Gastroesophageal sphincter (tissue), 4 donors: ENCODE measurements at places on chromosomes 11 and 22.

- no peak for ATAC-seq
These were observed 3.7 kb downstream of the ILK start for GRCh38 chr11:6607190-6607795.

- ATAC-seq = no peak
These were observed 28.4 kb downstream of the PC start for GRCh38 chr11:66929753-66930152.

DNA sequence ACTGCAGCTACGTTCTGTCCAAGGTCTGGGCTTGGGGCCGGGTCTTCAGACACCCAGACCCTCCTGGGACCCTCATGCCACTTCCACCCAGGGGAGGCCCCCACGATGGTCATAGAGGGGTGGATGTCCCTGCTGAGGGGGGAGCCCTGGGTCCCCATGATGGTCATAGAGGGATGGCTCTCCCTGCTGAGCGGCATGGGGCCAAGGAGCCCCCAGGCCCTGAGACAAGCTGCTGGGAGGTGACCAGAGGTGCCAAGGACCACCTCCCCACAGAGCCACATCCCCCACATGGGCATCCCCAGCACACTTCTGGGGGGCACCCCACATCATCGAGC is 7.2 kb downstream of the MUC5B start:
- ATAC-seq = no peak

DNA sequence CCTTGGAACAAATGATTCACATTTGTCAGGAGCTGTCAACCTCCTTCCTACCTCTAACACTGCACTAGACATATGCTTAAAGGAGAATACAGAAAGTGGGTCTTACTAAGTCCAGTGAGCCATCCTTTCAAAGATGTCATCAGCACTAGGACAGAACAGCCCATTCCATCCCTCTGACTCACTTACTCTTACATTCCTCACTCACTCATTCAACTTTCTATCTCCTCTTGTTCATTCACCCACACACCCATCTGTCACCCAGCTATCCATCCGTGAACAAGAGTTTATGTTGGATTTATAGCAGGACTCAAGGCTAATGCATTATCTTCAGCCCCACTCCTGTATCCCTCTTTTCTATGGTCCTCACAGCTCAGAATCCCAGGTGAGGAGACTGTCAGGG is 9.1 kb downstream of the INSC start:
- no peak for ATAC-seq

DNA sequence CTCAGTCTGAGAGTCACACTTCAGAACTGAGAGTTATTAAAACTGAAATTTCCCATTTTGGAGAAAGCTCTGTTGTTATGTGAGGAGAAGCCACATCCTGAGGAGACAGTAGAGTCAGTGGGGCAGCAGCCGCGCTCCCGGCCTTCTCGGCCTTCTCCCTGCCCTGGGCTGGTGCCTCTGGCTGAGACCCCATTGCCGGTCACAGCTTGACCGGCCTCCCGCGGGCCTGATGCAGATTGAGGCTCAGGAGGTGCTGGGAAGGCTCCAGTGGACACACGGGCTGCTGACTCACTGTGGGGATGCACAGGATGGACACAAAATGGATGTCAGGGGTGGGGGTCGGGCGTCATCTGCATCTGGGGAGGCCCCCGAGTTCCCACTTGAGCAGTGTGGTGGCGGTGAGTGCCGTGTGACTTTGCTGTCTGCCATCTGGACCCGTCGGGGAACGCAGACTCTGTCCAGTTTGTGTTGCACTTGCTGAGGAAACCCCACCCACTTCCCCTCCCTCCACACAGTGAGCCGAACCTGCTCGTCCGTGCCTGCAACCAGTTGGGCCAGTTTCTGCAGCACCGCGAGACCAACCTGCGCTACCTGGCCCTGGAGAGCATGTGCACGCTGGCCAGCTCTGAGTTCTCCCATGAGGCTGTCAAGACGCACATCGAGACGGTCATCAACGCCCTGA is 50.1 kb downstream of the MUC6 start:
- ATAC-seq = no peak

DNA sequence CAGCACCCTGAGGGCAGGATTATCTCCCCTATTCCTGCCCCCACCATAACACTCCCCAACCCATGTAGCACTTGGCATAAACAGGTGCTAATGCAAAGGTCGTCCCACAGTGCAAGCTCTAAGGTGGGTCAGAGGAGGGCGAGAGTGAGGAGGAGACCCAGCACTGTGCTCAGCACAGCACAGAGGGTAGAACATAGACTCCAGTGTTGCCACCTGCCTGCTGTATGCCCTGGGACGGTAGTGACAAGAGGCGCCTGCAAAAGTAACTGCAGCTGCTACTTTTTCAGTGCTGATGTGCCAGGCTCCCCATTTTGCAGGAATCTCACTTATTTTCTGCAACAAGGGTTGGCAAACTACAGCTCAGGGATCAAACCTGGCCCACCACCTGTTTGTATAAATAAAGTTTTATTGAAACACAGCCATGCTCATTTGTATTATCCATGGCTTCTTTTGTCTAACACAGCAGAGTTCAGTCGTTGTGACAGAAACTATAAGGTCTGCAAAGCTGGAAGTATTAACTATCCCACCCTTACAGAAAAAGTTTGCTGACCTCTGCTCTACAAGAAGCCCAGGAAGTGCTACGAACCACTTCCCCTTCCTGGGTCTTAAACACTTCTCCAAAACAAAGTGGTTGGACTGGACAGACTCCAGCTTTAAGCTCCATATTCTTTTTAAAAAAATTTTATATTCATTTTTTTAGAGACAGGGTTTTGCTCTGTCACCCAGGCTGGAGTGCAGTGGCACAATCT is 16.9 kb upstream of the CDC42BPG start:
- no peak for ATAC-seq

GRCh38 chr22:43861529-43861928 is 784 bp downstream of the SULT4A1 start:
- no peak for ATAC-seq

GRCh38 chr11:3834664-3835461 is 5.9 kb downstream of the RHOG start:
- no peak for ATAC-seq

DNA sequence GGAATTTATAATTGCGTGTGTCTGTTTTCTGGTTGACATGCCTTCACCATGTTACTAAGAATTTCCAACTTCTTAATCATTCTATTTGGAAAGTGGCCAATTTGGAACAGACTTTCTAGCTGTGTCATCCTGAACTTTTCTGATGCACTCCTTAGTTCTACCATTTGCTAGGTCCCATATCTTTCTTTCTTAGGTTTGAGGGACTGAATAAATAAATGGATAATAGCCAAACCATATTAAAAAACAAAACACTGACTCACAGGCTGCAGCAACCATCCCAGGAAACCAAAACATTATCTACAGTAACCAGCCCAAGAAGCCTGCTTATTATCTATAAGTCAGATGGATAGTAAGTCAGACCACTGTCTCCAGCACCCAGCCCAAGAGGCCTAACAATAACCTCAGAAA is 57.5 kb upstream of the PLET1 start:
- ATAC-seq = peak; percentile 70

DNA sequence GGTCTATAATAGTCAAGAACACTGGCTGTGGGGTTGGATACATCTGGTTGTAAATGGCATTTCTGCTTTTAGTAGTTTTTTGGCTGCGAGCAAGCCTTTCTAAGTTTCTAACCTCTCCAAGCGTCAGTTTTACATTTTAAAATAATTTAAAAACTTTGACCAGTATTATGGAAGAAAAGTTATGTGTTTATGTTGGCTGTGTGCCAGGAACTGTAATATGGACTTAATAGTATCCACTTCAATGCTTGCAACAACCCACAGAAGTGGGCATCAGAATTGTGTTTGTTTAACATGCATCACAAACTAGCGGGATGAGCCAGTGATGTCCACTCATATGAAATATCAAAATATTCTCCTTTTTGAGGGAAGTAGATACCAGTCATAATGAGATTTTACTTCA is 844.2 kb downstream of the JRKL start:
- ATAC-seq = no peak

GRCh38 chr22:35894937-35895708 is 133.5 kb downstream of the RBFOX2 start:
- peak; percentile 91 for ATAC-seq

- no peak for ATAC-seq
These were observed 44.4 kb downstream of the NAT10 start for GRCh38 chr11:34149786-34150185.

- no peak for ATAC-seq
These were observed 48.4 kb upstream of the TSKU start for GRCh38 chr11:76734456-76735420.

DNA sequence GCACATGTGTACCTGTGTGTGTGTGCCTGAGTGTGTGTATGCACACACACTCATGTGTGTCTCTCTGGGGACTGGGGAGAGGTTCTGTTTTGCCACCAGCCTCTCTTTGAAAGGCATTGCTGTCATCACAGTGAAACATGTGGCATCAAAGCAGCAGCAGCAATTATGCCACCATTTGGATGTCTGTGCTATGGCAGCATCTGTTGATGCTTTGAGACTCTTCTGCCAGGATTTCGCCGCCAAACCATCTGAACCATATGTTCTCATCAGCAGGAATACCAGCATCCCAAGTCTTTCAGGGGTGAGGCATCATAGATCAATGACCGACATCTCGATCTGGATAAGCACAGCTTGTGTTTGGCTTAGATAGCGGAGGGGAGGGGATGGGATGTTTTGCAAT is 168.6 kb downstream of the FAT3 start:
- no peak for ATAC-seq

GRCh38 chr11:21650961-21651360 is 541.9 kb upstream of the ANO5 start:
- ATAC-seq = no peak

DNA sequence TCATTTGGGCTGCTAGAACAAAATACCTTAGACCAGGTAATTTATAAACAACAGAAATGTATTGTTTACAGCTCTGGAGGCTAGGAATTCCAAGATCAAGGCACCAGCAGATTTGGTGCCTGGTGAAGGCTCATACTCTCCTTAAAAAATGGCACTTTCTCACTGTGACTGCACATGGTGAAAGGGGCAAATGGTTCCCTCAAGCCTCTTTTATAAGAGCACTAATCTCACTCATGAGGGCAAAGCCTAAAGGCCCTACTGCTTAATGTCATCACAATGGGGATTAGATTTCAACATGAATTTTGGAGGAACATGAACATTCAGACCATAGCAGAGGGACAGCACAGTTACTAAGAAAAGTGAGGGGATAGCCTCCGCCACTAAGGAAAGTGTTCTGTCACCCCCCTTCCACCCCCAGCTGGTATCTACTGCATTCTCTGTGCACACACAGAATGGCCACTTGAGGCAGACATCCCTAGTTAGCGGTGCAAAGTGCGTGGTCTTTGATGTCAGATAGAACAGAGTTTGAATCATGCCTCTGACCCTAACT is 47.2 kb upstream of the CEP295 start:
- ATAC-seq = no peak

GRCh38 chr11:27626269-27626937 is 73.9 kb downstream of the BDNF start:
- ATAC-seq = no peak

DNA sequence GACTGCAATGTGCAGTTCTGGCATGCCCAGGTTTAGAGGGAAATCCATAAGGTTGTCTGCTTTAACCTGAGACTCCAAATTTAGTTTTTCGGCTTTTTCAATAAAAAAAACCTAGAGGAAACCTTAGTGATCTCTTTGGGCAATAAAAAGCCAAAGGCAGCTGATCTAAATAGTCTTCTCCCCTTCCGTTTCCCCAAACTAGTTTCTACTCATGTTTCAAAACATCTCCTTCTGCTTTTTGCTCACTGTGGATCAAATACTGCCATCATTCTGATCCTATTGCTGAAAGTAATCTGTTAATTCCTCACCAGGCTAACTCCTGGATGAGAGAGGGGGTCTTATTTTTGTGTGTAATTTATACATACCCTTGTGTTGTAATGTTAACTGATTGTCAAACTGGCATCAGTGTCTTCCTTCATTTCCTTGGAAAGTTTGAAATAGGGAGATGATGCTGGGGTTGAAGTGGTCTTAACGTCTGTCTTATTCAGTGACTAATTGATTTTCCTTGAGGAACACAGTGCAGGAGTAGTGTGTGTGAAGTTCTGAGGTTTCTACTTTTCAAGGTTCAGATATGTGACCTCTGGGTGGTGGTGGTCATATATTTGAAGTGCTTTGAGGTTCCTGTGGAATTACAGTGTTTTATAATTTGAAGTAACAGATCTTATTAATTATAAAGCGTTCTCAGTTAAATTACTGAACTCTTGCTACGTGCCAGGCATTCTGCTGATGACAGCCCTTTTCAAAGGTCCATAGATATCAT is 55.0 kb downstream of the ARHGAP42 start:
- no peak for ATAC-seq

DNA sequence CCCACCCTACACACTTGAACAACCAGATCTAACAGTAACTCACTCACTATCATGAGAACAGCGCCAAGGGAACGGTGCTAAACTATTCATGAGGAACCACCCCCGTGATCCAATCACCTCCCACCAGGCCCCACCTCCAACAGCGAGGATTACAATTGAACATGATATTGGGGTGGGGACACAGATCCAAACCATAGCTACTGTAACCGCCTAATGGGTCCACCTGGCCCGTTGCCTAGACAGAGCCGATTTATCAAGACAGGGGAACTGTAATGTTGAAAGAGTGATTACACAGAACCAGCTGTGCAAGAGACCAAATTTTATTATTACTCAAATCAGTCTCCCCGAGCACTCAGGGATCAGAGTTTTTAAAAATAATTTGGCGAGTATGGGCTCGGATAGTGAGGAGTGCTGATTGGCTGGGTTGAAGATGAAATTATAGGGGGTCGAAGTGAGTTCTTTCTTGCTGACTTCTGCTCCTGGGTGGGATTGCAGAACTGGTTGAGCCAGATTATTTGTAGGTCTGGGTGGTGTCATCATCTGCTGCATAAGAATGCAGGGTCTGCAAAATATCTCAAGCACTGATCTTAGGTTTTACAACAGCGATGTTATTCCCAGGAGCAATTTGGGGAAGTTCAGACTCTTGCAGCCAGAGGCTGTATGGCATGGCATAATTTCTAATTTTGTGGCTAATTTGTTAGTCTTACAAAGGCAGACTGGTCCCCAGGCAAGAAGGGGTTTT is 17.9 kb upstream of the ZC3H12C start:
- ATAC-seq = no peak

GRCh38 chr22:47036936-47037485 is 274.6 kb downstream of the TBC1D22A start:
- ATAC-seq = no peak

DNA sequence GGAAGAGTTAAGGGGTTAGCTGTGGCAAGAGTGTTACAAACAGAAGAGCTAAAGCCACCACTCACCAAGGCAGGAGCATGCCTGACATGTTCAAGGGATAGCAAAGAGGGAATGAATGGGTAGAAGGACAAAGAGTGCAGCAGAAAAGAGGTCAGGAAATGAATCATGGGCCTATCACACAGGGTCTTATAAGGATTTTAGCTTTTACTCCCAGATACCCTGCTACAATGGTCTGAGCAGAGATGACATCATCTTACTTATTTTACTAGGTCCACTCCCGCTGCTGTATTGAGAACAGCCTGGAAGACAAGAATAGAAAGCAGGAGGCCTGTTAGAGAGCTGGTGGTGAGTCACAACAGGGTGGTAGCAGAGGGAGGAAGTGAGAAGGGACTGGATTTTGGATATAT is 9.8 kb downstream of the TRAF6 start:
- no peak for ATAC-seq

GRCh38 chr11:78040691-78041379 is 17.8 kb upstream of the KCTD14 start:
- no peak for ATAC-seq

GRCh38 chr11:64094463-64095260 is 58.9 kb downstream of the FLRT1 start:
- no peak for ATAC-seq
